ENCODE measurements at places on chromosomes 4 and X. TPM values are rescaled to one million over a fixed set of nuclear protein-coding genes. Genes with fewer than 3 reads are reported as not detected.
A peak's percentile ranks its signal among the peaks of the same experiment; 100 is the strongest.

DNA sequence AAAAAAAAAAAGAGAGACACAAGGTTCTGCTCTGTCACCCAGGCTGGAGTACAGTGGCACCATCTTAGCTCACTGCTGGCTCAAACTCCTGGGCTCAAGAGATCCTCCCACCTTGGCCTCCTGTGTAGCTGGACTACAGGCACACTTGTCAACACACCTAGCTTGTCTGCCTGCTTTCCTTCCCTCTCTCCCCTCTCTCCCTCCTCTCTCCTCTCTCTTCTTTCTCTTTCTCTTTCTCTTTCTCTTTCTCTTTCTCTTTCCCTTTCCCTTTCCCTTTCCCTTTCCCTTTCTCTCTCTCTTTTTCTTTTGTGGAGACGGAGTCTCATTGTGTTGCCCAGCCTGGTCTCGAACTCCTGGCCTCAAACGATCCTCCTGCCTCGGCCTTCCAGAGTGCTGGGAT lies 132.1 kb downstream of the DIPK2B start:
- DNase-seq = peak; percentile 46

- peak; percentile 61 for DNase-seq
Observed at GRCh38 chr4:15781427-15782095, 3.4 kb downstream of the CD38 start.

- DNase-seq = no peak
Observed at GRCh38 chr4:104938624-104939023, 208.1 kb upstream of the TET2 start.

- DNase-seq = no peak
Observed at GRCh38 chr4:93355411-93355810, 473.1 kb upstream of the ATOH1 start.

DNA sequence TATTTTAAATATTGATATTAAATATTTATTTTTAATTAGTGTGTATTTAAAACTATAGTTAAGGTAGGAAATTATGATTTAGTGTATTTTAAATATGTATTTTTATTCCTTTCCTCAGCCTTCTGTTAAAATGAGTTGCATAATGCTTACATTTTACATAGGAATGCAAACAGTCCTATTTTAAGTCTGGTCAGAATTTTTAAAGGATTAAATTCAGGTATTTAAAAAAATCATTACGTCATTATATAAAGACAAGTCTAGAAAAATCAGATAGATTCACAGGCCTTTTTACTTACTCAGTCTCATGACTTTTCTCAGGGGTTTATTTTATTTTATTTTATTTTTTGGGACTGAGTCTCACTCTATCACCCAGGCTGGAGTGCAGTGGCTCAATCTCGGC lies 50.4 kb upstream of the RPA4 start:
- no peak for DNase-seq

- no peak for DNase-seq
Observed at GRCh38 chr4:176123710-176124407, 58.2 kb downstream of the WDR17 start.

- peak; percentile 88 for DNase-seq
Observed at GRCh38 chr4:6909113-6909969, at the start of gene TBC1D14. Gene TBC1D14, plus strand, starts transcription at chr4:6909826. Its CDS starts 13,564 bp downstream, at chr4:6923390.

ANOS1 gene
- polyA plus RNA-seq = not detected

HEPH gene
- not detected for polyA plus RNA-seq

SOD3 gene
- polyA plus RNA-seq = not detected

ZNF711 gene
- polyA plus RNA-seq = 0.78 TPM

ENOPH1 gene
- 53.2 TPM for polyA plus RNA-seq
